ENCODE measurements at places on chromosomes 16 and 17. TPM values are rescaled to one million over a fixed set of nuclear protein-coding genes. Genes with fewer than 3 reads are reported as not detected.

- no peak for DNase-seq
These were observed 37.8 kb downstream of the SEC14L1 start for GRCh38 chr17:77178563-77178962.

DNA sequence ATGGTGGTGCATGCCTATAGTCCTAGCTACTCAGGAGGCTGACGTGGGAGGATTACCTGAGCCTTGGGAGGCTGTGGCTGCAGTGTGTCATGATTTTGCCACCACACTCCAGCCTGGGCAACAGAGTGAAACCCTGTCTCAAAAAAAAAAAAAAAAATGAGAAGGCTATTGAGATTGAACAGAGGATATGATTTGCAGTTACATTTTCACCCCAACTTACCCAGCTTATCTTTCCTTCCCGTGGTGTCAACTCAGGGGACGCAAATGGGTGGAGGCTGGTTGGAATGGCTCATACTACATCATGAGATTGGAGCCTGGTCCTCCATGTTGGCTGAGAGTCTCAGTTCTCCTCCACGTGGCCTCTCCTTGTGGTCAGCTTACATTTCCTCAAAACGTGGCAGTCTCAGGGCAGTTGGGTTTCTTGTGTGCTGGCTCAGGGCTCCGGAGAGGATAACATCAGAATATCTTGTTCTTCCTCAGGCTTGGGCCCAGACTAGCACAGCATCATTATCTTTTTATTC lies 17.2 kb upstream of the NSMCE1 start:
- DNase-seq: no peak

GRCh38 chr16:1938316-1938715 lies 4.7 kb downstream of the MSRB1 start:
- no peak for DNase-seq

GRCh38 chr17:77572065-77572601 lies 386.4 kb upstream of the TNRC6C start:
- DNase-seq: peak; percentile 52

- no peak for DNase-seq
These were observed 5.8 kb upstream of the UNK start for GRCh38 chr17:75778861-75779249.

DNA sequence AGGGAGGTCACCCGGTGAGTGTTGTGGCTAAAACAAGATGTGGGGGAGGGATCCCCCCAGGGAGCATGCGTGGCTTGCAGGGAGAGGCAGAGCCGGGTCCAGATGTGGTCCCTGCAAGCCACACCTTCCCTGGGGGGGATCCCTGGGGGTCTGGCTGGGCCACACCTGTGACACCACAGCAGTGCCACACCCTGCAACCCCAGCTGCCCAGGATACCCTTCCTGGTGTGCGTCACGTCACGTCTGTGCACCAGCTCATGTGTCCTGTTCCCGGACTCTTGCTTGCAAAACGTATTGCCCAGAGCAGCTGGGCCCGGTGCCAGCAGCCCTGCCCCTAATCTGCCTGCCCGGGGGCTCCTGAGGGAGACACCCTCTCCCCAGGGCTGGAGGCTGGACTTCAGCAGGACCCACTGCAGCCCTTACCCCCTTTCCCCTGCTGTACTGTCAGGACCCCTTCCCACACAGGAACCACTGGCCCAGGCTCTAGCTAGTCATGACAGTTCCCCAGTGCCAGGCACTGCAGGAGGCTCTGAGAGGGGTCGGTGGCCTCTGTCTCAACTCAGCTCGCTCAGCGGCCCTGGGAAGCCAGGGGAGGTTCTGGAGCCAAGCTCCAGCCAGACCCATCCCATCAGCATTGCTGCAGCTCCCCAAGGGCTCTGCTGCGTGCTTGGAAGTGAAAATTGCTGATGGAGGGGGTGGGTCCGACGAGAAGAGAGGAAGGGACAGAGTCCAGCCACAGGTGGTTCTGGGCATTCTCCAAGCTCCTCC lies 25.8 kb upstream of the ACSF3 start:
- DNase-seq: no peak

DNA sequence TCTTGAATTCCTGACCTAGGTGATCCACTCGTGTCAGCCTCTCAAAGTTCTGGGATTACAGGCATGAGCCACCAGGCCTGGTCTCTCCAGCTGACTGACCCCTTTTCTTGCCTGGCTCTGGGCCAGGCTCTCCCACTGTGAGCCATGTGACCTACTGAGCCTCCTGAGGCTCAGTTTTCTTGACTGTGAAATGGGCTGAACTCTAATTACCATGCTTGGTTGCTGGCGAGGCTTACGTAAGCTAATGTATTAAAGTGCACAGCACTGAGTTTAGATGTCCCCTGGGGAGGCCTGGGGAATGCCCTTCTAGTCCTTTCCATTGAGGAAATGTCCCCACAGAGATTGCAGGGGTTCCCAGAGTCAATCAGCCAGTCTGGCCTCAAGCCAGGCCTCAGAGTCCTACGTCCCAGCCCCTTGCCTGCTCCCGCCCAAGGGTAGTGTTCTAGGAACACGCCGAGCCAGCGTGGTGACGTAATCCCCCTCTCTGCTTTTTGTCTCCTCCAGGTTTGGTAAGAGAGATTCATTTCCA lies 45.8 kb upstream of the LGALS9 start:
- DNase-seq: no peak

- no peak for DNase-seq
These were observed 85.5 kb downstream of the GSG1L start for GRCh38 chr16:27977966-27978365.

GRCh38 chr17:48477221-48477620 lies 47.2 kb upstream of the SKAP1 start:
- no peak for DNase-seq

Gene CDRT15L2
- total RNA-seq: not detected

Gene KCNJ18
- not detected for total RNA-seq

Gene ENPP7
- not detected for total RNA-seq

Gene GSE1
- 66.2 TPM for total RNA-seq

Gene KCNJ12
- 1.5 TPM for total RNA-seq

Gene RNF166
- 31.2 TPM for total RNA-seq

Gene NLRC3
- 0.21 TPM for total RNA-seq

Gene SLC6A2
- total RNA-seq: not detected

Measured in H1 (cell line).